ENCODE measurements at places on chromosomes 12 and 14. TPM values are rescaled to one million over a fixed set of nuclear protein-coding genes. Genes with fewer than 3 reads are reported as not detected.

- no peaks in the 10 kb centered on the region for H3K27me3 ChIP-seq
- H3K27ac ChIP-seq, result no peak overlapping the region
- H3K36me3 ChIP-seq, result no peaks in the 10 kb centered on the region
- H3K4me3 ChIP-seq, result no peak overlapping the region
These were observed 14.2 kb upstream of the TXNRD1 start for GRCh38 chr12:104201238-104202001.

Gene A2ML1
- 419 TPM for total RNA-seq

Gene NEUROD4
- total RNA-seq, result not detected

Gene IL22
- total RNA-seq, result not detected

DNA sequence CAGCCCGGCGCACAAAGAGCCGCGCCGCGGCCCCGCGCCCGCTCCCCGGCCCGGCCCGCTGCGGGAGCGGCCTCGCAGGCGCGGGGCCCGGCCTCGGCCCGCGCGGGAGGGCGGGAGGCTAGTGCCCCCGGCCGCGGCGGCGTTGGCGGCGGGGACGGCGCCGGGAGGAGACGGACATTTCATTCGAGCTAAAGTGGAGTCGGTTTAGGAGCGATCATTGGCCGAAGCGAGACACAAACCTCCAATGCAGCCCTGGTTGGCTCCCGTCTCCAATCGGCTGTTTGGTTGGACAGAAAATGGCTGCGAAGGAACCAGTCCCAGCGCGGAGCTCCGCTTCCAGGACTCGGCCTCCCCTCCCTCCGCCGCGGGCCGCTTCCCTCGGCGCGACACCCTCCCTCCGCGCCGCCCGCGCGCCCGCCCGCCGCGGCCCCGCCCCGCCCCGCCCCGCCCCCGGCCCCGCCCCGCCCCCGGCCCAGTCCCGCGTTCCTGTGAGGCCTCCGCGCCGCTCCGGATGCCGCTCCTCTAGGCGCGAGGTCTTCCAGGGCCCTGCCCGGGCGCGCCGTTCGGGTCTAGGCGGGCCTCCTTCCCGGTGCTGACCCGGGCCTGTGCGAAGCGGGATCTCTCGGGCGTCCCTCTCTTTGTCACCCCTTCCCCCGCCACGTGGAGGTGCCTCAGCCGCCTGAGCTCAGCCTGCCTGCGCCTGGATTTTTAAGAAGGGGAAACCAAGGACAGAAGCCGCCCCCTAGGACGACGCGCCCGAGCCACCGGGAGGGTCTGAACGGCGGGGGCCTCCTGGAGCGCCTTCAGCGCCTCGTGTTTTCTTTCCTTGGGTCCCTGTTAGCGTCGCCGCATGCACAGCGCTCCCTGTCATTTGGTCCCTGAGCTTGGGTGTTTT is at the start of gene NFYB:
TSS of gene NFYB (minus strand) at position 309 of the 895 bp plus-strand sequence. CDS start 2,757 bp downstream, outside the sequence.
- peak within 1 kb of the TSS; percentile 83 for H3K27ac ChIP-seq
- H3K27me3 ChIP-seq, result no peaks in the 10 kb centered on the region
- peaks cover 9% of the 10 kb centered on the region for H3K36me3 ChIP-seq

Gene SIX4
- 0.76 TPM for total RNA-seq

Gene LAG3
- 0.50 TPM for total RNA-seq

DNA sequence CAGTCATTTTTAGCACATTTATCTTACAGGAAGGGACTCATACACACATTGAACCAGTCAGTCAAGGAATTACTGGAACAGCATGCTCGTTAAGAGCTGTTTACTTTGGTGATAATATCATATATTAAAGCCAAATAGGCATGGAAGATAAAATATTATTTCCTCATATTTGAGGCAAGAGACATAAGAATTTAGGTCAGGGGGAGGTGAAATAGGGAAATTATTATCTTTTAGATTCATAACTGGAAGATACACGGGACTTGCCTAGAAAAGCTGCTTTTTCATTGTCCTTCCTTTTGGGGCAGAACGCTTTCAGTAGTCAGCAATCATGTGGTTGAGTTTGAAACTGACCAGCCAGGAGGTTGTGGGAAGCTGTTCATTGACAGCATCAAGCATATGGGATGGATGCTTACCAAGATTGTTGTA is 72.5 kb downstream of the NTN4 start:
- H3K4me1 ChIP-seq, result peaks cover 21% of the 10 kb centered on the region
- no peak overlapping the region for H3K4me3 ChIP-seq
- H3K27me3 ChIP-seq, result no peaks in the 10 kb centered on the region
- H3K27ac ChIP-seq, result no peak overlapping the region
- DNase-seq, result no peak
- no peaks in the 10 kb centered on the region for H3K36me3 ChIP-seq

Gene CCNT1
- 17.4 TPM for total RNA-seq

DNA sequence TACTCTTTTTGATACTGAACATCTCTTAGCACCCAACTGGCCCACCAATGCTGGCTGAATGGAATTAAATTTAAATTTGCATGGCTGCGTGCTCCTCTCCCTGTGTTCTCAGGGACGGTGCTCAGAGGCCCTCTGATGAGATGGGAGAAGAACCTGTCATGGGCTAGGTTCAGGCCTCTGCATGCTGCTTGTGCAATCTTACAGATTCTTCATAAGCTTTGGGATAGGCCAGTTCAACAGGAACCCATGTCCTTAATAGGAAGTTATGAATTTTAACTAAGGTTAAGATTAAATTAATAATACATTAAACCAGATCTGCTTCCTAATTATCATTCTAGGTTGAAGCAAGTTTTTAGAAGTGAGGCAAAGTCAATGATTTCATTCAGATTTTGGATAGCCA is 119.7 kb upstream of the LRIG3 start:
- DNase-seq, result no peak
- no peaks in the 10 kb centered on the region for H3K36me3 ChIP-seq
- peak overlapping the region; percentile 36 for H3K27ac ChIP-seq
- peaks cover 76% of the 10 kb centered on the region for H3K4me1 ChIP-seq
- no peak overlapping the region for H3K4me3 ChIP-seq

DNA sequence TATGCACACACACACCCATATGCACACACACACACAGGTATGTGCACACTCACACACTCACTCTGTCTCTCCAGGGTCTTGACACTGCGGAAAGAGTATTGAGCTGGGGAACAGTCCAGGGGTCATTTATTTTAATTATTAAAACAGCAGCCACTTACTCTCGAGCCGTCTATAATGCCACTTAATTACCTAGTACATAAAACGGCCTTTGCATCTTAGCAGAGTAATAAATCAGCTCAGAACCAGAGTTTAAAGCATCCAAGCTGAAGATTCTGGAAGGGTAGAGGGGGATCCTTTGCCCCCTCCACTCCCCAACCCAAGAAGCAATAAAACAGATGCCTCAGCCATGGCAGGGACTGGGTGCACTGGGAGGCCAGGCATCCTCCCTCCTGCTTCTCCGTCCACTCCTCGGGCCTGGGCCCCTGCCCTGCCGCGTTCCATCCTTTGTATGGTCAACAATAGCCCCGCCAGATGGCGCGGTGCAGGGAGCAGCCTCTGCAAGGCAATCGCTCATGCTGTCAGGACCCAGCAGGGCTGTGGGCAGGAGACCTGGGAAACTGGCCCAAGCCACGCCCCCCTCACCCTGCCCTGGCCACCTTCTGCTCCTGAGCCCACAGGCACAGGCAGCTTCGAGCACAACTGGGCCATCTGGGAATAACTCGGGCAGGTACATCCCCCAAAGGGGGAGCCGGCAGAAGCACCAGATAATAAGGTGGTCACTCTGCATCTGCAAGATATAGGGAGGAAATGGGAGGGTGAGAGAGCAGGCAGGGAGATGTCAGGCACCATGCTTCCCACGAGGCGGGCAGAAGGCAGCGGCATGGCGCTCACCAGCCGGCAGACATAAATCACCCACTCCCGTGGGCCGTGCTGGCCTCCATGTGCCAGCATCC is 40.9 kb downstream of the CCDC85C start:
- peak overlapping the region; percentile 79 for H3K27ac ChIP-seq
- H3K36me3 ChIP-seq, result no peaks in the 10 kb centered on the region
- H3K4me3 ChIP-seq, result no peak overlapping the region
- H3K27me3 ChIP-seq, result no peaks in the 10 kb centered on the region
- H3K4me1 ChIP-seq, result peaks cover 65% of the 10 kb centered on the region
- DNase-seq, result no peak

DNA sequence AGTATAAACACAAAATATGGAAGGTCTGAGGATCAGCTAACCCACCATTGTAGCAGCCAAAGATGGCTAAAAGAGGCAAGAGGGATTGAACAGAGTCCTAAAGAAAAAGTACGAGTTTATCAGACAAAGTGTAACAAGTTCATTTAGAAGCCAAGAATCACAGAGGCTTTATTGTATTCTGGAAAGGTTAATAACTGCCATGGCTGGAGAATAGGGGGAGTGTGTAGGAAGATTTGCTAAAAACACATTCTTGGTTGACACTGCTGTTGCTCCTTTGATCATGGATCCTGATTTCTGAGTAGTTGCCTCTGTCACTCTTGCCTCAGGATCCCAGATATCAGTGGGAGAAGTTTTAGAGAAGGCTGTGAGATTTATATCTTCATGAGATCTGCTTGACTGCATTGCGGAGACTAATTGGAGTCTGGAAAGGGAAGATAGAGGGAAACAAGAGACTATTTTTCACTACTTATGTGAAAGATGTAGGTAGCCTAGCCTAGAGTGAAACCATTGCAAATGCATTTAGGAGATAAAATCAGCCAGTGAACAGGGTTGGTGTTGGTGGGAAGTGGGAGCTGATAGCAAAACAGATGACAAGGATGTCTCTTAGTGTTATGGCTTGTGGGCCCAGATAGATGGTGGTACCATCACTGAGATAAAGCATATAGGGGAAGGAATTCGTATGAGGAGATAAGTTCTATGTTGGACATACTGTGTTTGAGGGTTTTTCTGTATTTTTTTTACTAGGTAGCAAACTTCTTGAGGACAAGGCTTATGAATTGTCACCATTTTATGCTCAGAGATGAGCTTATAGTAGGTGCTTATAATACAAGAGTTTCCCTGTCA is 402.9 kb upstream of the PDE3A start:
- H3K27me3 ChIP-seq, result no peaks in the 10 kb centered on the region
- no peaks in the 10 kb centered on the region for H3K4me1 ChIP-seq
- H3K4me3 ChIP-seq, result no peak overlapping the region
- no peak overlapping the region for H3K27ac ChIP-seq
- DNase-seq, result no peak

GRCh38 chr14:59302313-59302712 is 113.8 kb downstream of the DAAM1 start:
- no peak overlapping the region for H3K27ac ChIP-seq
- H3K27me3 ChIP-seq, result no peaks in the 10 kb centered on the region
- DNase-seq, result no peak
- H3K4me3 ChIP-seq, result no peak overlapping the region
- H3K36me3 ChIP-seq, result no peaks in the 10 kb centered on the region

Gene LRTM2
- total RNA-seq, result not detected

GRCh38 chr12:116736962-116737773 is 701 bp downstream of the SPRING1 start:
- no peaks in the 10 kb centered on the region for H3K27me3 ChIP-seq
- H3K27ac ChIP-seq, result peak overlapping the region; percentile 92
- H3K36me3 ChIP-seq, result peaks cover 30% of the 10 kb centered on the region
- DNase-seq, result no peak
- H3K4me1 ChIP-seq, result peaks cover 4% of the 10 kb centered on the region

- H3K27me3 ChIP-seq, result no peaks in the 10 kb centered on the region
- H3K27ac ChIP-seq, result no peak overlapping the region
- peaks cover 4% of the 10 kb centered on the region for H3K4me1 ChIP-seq
- H3K36me3 ChIP-seq, result no peaks in the 10 kb centered on the region
These were observed 123.4 kb downstream of the PTPRQ start for GRCh38 chr12:80567401-80567800.

- H3K4me1 ChIP-seq, result no peaks in the 10 kb centered on the region
- no peak overlapping the region for H3K4me3 ChIP-seq
- DNase-seq, result no peak
- H3K27ac ChIP-seq, result no peak overlapping the region
- no peaks in the 10 kb centered on the region for H3K36me3 ChIP-seq
These were observed 711.4 kb downstream of the FSCB start for GRCh38 chr14:43795600-43796228.

GRCh38 chr12:28027328-28027727 is 54.8 kb upstream of the PTHLH start:
- DNase-seq, result no peak
- no peak overlapping the region for H3K27ac ChIP-seq
- H3K27me3 ChIP-seq, result no peaks in the 10 kb centered on the region
- no peak overlapping the region for H3K4me3 ChIP-seq
- H3K36me3 ChIP-seq, result no peaks in the 10 kb centered on the region
- peaks cover 3% of the 10 kb centered on the region for H3K4me1 ChIP-seq
